T-helper 2 cell treated with Interferon-gamma antibody and Interleukin-4, amounts not matched to agents 100 ng/mL and 5 ng/mL, for 36 hours (primary cell): ENCODE measurements at places on chromosomes 7 and 10. TPM values are rescaled to one million over a fixed set of nuclear protein-coding genes. Genes with fewer than 3 reads are reported as not detected.

Gene GIMAP1
- 16.5 and 18.8 TPM in 2 replicates for total RNA-seq

Gene SVIL
- total RNA-seq, result 15.6 and 18.3 TPM in 2 replicates

Gene VAX1
- not detected in 2 replicates for total RNA-seq

Gene JCAD
- total RNA-seq, result 2.5 and 3.2 TPM in 2 replicates

Gene MKRN1
- 67.7 and 69.1 TPM in 2 replicates for total RNA-seq

Gene PLPP4
- not detected in 2 replicates for total RNA-seq

Gene WEE2
- 0.05 and 0.14 TPM in 2 replicates for total RNA-seq

Gene TAC1
- not detected in 2 replicates for total RNA-seq

Gene PLEKHS1
- total RNA-seq, result 0.11 TPM in 1 of 2 replicates, not detected in the other

Gene SRGN
- total RNA-seq, result 215 and 220 TPM in 2 replicates

Gene POU6F2
- not detected in 2 replicates for total RNA-seq

Gene ENTPD1
- 16.8 and 20.4 TPM in 2 replicates for total RNA-seq

Gene HOXA3
- 0.34 TPM in 1 of 2 replicates, not detected in the other for total RNA-seq

Gene RGR
- not detected in 2 replicates for total RNA-seq

Gene GPRIN2
- total RNA-seq, result not detected in 2 replicates

Gene TAS2R41
- not detected in 2 replicates for total RNA-seq

Gene SH2D4B
- 0.07 and 0.14 TPM in 2 replicates for total RNA-seq

Gene CTAGE6
- total RNA-seq, result 0.98 and 1.2 TPM in 2 replicates

Gene CYP3A4
- total RNA-seq, result not detected in 2 replicates

Gene OGDHL
- 0.20 and 0.36 TPM in 2 replicates for total RNA-seq

Gene PAPOLB
- total RNA-seq, result not detected in 2 replicates

Gene DRGX
- total RNA-seq, result not detected in 2 replicates
